GM13977 (cell line): ENCODE measurements at places on chromosomes 13 and 19.

DNA sequence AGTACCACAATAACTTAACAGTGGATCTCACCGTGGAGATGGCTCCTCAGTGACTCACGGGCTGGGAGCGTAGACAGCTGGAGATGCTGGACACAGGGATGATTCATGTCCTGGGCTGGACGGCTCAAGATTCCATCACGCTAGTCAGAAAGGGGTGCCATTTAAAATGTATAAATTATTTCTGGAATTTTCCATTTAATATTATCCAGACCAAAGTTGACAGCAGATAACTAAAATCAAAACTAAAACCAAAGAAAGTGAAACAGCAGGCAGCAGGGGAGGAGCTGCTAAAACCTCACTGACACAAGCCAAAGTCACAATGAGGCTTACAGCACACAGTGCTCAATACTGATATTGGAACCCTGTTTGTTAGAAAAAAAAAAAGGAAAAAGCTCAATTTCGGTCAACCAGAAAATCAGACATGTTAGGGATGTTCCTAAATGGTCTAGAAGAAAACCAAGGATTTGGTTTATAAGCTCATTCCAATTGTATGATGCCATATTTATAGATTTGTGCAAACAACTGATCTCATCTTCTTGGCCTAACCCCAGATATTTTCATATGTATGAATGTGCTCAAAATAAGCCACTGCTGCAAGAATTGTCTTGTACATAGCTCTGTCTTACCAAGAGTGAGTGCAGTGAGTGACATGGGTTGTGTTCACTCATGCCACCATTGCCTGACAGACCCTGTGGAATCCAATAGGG, 111.8 kb downstream of the SACS start:
- DNase-seq = peak; percentile 53

DNA sequence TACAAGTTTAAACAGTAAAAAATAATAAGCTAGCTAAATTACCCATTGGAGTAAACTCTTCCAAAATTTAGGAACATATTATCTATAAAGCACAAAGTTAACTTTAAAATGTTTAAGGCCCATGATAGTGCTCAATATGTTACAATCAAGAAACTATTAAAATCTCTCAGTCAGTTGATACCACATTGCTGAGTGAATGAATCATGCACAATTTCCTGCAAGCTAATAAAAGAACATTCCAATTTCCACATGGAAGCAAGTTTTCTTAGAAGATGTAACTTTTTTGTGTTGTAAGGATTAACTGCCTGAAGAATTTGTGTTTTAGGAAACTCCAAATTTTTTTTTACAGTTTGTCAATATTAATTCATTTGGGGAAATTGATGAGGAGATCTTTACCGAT, 666.6 kb downstream of the SLITRK1 start:
- DNase-seq = no peak

- no peak for DNase-seq
Measured at GRCh38 chr13:47934371-47934770, 66.7 kb downstream of the SUCLA2 start.

- DNase-seq = no peak
Measured at GRCh38 chr19:33261511-33262189, 36.0 kb upstream of the SLC7A10 start.

- no peak for DNase-seq
Measured at GRCh38 chr13:85659493-85659892, 139.7 kb downstream of the SLITRK6 start.

GRCh38 chr13:78758549-78758948, 99.6 kb upstream of the OBI1 start:
- DNase-seq = no peak

DNA sequence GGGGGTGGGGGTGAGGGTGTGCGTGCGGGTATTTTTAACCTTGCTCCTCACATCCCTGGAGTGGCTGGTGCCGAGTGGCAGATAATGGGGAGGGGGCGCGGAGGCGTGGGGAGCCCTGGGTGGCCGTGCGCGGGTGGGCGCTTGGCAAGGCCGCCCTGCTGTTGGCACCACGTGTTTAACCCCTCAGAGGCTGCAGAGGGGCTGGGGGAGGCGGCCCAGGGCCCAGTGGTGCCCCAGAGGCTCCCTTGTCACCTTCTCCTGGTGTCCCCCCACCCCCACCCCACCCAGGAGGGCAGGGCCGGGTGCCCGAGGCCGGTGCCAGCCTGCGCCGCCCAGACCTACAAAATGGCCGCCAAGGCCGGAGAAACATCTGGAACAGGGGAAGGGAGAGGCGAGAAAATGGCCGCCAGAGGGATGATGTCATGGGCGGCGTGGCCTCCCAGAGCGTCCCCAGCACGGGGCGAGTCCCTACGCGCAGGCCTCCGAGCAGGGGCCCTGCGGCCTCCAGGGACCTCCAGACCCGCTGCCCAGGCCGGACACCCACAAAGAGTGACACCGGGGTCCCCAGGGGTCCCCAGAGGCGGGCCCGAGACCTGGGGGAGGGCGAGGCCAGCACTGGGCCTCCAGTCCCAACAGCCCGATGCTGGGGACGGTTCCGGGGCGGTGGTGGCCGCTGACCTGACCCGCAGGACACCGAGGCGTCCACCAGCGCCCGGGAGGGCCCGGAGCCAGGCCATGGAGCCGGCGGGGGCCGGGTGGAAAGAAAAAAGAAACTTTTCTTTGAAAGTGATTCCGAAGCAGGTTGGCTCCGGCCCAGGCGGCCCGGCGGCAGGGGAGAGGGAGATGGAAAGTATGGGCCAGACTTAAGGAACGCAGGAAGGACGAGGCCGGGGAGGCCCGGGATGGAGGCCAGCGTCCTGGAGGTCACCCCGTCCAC, 38.2 kb downstream of the NFIC start:
- DNase-seq = no peak
